NCI-H774 (cell line): ENCODE measurements at places on chromosomes 2 and 18.

DNA sequence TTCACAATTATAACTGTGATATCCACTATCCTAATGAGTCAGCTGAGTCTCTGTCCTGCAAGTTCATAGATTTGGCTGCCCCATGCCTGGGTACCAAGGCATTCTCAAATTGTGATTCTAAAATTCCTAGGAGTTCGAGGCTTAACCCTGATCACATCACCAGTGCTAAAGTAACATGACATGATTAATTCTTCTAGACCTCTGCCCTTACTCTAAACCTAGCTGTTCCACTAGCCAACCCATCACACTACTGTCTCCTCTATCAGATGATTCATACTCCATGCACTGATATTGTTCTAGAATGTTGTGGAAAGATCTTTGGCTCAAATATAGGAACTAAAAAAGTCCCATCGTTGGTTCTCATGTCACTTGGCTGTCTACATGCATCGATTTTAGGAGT, 487.6 kb downstream of the PIK3C3 start:
- no peak for DNase-seq

DNA sequence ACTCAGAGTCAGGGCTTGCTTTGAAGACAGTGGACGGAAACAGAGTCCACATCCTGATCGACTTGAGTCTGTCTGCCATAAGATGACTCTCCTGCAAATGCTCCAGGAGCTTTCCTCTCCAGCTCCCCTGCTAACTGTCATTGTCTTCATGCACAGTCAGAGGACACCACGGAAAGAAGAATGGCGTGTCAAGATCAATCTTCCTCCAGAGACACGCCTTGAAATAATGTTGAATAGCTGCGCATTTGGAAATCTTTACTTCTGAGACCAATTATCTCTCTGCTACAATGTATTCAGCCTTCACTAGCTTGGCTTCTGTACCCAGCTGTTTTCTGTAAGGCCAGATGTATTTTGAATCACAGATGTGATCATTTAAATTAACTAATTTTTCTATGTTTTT, 457.2 kb downstream of the CDH2 start:
- no peak for DNase-seq

- DNase-seq = peak; percentile 52
Measured at GRCh38 chr2:110157153-110157793, 41.7 kb upstream of the MALL start.

GRCh38 chr2:170354855-170355780, 177.2 kb downstream of the MYO3B start:
- peak; percentile 14 for DNase-seq

DNA sequence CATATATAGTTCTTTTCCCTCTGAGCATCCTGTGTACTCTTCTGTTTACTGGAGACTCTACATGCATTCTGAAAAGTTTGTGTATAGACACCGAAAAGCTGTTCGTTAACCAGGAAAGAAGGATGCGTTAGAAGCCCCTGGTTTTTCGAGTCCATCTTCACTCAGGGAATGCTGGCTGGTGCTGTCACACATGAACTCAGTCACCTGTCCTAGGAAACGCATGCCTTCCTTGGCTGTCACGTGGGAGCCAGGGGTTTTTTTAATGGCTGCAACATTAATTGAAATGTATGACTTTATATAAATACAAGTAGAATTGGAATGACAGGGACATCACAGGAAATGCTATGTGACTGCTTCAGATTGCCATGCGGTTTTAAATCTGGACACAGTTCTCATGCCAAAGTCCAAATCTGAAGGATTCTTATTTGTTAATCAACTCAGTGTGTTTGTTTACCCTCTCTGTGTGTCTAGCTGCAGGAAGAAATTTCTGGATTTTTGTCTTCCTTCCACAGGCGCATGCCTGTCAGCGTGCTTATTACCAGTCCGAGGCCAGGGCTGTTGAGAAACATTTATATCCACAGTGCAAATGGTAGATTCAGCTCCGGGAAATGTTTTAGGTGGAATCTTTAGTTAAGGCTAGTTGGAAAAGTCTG, 2.6 kb downstream of the RAMP1 start:
- DNase-seq = no peak

- DNase-seq = no peak
Measured at GRCh38 chr2:36572054-36572718, 25.8 kb downstream of the FEZ2 start.

GRCh38 chr2:212242724-212243123, 295.9 kb downstream of the ERBB4 start:
- DNase-seq = no peak

GRCh38 chr2:229408962-229409361, 137.9 kb upstream of the PID1 start:
- DNase-seq = no peak

DNA sequence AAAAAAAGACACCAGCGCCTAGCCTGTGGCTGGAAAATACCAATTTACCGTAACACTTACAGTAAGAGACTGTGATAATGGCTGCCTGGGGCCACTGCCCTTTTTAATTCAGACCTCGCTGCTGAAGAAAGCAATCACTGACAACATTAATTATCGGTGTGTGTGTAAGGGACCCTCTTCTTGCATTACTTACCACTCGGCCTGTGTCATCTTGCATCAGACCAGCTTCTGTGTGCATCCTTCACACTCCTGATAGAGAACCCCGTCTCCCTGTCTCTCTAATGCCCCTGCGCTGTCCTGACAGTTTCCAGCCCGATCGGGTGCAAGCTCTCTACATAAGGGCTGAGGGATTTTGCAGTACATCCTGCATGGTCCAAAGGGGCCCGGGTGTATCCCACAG, 124.4 kb downstream of the ZNF516 start:
- DNase-seq = no peak

- no peak for DNase-seq
Measured at GRCh38 chr2:240728827-240729226, 37.2 kb downstream of the AQP12A start.

- no peak for DNase-seq
Measured at GRCh38 chr18:50624981-50625380, 65.1 kb downstream of the MAPK4 start.
